ENCODE measurements at places on chromosomes 13 and 19. TPM values are rescaled to one million over a fixed set of nuclear protein-coding genes. Genes with fewer than 3 reads are reported as not detected.

Gene C1QTNF9B
- total RNA-seq: not detected

Gene COL4A2
- total RNA-seq: 136 TPM

Gene IGFL3
- total RNA-seq: not detected

Gene MEDAG
- total RNA-seq: 0.09 TPM

Gene LACC1
- total RNA-seq: 2.6 TPM

Gene SUGP1
- total RNA-seq: 25.6 TPM

Gene ZNF730
- not detected for total RNA-seq

Gene MBD3L3
- not detected for total RNA-seq

Gene SLC1A6
- total RNA-seq: not detected

Gene NRTN
- total RNA-seq: 0.68 TPM

Gene PRX
- total RNA-seq: 1.4 TPM

Gene PSG1
- total RNA-seq: 0.21 TPM

Gene NANOS3
- 3.1 TPM for total RNA-seq

Gene LENG8
- 90.2 TPM for total RNA-seq

Gene CLIP3
- total RNA-seq: 1.2 TPM

Gene RXFP2
- total RNA-seq: not detected

Gene CCDC70
- total RNA-seq: not detected

Gene MIA
- not detected for total RNA-seq

Gene ZNF180
- 8.1 TPM for total RNA-seq

Gene ZNF229
- total RNA-seq: 2.9 TPM

Gene FLT3
- not detected for total RNA-seq

Gene CD22
- 0.53 TPM for total RNA-seq

Gene MTUS2
- not detected for total RNA-seq

Gene BRSK1
- 5.4 TPM for total RNA-seq

Gene ZNF274
- 15.7 TPM for total RNA-seq

Gene ZNF845
- total RNA-seq: 3.9 TPM

Gene CYP4F11
- total RNA-seq: 7.7 TPM

Gene TYROBP
- not detected for total RNA-seq

Gene NCAN
- 0.03 TPM for total RNA-seq

Gene ZNF577
- not detected for total RNA-seq

Gene SLC27A5
- total RNA-seq: 28.6 TPM

Gene CEACAM7
- total RNA-seq: not detected

Gene GDF15
- 62.6 TPM for total RNA-seq

Gene SULT2B1
- 17.3 TPM for total RNA-seq

Gene GJB2
- total RNA-seq: 1.1 TPM

Gene EPS8L1
- total RNA-seq: 4.9 TPM

Gene KIR2DL4
- total RNA-seq: not detected

Gene CLEC17A
- not detected for total RNA-seq

Gene TEX26
- total RNA-seq: not detected

Gene CGB8
- 5.3 TPM for total RNA-seq

Gene HRC
- total RNA-seq: 0.03 TPM
